ENCODE measurements at places on chromosomes 2 and 18.

- DNase-seq: no peak
These were observed 17.7 kb upstream of the HNRNPLL start for GRCh38 chr2:38620282-38620977.

DNA sequence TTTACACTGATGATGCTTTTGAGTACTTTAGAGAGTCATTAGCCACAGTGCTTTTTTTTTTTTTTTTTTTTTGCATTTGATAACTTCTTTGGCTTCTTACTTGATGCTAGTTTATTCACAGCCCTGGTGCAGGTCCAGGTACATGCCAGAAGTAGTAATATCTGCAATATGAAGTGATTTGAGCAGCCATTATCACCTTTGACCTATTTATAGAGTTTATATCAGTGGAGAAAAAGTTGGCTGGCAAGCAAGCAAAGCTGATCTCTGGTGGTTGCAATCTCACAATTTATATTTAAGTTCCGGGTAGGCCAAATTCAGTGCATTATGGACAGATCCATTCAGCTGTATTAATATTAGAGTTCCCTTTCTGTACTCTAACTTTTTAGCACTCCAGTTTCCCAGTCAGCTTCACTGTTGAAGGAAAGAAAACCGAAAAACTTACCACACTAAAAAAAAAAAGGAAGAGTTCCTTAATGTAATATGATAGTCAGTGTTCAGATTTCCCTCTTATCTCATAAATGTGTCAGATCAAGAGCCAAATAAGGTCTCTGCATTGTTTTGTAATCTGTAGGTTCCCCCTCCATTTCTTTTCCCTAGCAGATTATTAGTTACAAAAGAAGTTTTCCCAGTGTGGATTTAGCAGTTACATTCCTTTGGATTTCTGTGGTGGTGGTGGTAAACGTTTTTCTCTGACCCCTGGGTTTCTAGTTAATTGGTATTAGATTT lies 78.6 kb downstream of the HAUS1 start:
- no peak for DNase-seq

DNA sequence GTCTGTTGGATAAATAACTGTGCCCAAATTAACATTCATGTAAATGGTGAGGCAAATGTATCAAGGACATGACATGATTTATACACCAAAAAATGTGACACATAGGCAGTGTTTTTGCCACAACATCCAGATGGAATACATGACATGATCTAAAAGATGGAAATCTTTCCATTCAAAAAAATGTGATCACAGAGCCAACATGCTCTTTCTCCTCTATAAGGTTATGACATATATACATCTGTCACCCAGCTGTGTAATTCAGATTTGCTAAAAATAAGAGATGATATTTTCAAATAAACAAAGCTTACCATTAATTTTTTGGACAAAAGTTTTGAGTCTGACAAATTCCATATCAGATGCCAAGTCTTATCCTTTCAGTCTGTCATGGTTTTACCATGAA lies 95.5 kb upstream of the COL3A1 start:
- DNase-seq: no peak

DNA sequence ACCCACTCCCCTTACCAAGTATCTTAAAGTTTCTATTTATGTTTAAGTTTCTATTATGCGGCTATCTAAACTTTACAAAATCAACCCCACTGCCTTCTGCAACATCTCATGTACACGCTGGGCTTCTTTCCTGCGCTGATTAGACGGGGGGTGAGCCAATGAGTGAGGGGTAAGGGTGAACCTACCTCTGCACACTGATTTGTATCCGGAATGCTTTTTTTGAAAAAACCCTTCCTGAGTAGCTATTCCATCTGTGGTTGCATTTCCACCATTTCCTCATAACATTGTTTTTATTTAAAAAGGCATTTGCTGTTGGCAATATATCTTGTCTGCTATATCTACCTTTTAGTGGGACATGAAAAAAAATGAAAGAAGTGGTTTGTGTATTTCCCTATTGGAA lies 6.3 kb downstream of the ALPG start:
- no peak for DNase-seq

DNA sequence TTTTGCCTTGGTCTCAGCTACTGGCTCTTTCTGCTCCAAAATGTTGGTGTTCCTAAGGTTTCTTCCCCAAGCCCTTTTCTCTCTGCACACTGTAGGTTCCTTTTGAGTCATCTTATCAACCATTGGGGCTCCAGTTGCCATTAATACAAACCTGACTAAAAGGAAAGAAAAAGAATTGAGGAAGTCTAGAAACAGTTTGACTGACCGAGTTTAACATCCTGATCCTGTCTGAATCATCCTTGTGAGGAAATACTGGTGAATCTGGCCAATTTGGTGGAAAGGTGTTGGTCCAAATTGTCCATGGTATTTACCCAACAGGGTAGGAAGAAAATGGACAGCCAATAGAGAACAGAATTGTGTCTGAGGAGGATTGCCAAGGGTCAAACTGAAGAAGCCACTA lies 38.3 kb downstream of the CRYGD start:
- no peak for DNase-seq

GRCh38 chr18:78765142-78765541 lies 214.5 kb upstream of the SALL3 start:
- no peak for DNase-seq

GRCh38 chr2:216281876-216282275 lies 90.4 kb downstream of the MARCHF4 start:
- no peak for DNase-seq

All from CD8-positive, alpha-beta T cell (primary cell).